NCI-H774 (cell line): ENCODE measurements at places on chromosomes 2 and 18.

GRCh38 chr2:226304308-226304707, 495.3 kb downstream of the IRS1 start:
- DNase-seq = no peak

- DNase-seq = no peak
Observed at GRCh38 chr2:206289391-206289790, 14.9 kb downstream of the ZDBF2 start.

DNA sequence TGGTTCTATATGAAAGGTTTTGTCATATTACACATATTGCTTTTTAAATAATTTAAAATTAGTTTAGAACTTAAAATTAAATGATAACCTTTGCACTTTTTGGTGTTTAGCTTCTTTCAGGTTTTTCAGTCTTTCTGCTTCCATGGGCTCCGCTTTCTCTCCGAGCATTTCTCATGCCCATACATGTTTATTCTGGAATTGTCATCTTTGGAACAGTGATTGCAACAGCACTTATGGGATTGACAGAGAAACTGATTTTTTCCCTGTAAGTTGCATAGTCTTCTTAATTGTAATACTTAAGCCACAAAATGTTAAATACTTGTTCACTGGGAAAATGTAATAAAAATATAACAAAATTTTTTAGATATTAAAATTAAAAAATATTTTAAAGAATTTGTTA, 31.0 kb downstream of the CYBRD1 start:
- DNase-seq = no peak

DNA sequence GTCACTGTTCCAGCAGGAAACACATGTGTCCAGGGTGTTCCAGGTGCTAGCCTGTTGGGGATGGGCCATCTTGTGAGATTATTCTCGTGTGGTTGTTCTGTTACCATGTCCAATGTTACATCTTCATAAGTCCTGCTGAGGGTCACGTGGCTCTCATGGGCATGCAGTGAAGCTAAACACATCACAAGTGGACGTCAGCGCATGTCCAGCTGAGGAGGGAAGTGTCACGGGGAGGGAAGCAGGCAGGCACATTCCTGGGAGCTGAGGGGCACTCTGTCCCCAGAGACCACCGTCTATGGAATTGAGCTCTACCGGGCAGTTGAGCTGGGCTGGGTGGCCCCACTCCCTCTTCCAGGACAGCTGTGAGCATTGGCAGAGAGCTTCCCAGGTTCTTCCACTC, 155.3 kb upstream of the TWIST2 start:
- DNase-seq = no peak

- DNase-seq = no peak
Observed at GRCh38 chr2:212195626-212196025, 343.0 kb downstream of the ERBB4 start.
